ENCODE measurements at places on chromosomes 7 and 10.

DNA sequence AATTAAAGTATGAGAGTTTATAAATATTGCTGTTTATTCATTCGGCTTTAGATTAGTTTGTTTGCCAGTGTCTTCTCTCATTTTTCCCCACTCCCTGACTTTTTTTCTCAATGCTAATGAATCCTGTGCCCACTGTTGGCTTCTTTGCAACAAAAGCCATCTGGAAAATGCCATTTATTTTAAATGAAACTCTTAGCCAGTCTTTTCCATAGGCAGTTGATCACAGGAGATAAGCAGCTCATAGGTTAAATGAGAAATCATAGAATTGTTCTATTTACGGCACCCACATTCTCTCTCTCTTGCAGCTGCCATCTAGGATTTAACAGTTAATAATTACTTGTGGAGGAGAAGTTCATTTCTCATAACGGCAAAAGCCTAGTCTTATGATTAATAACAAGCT is 249.3 kb upstream of the POM121L12 start:
- no peak for DNase-seq

DNA sequence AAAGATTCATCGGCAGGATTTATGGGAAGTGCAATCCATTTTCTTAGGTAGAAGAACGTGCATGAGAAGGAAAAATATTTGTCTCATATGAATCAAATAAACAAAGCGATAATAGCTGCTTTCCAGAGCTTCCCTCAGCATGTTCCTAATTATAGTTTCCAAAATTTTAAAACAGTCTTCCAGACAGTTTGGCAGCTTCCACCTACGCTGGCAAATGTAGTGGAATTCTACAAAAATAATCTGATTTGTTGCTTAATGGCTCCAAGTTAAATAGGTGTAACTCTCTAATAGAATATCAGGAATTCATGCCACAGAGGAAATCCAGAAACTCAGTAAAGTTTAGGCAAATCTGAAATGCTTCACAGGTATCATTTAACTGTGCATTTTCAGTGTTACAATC is 23.3 kb upstream of the AGBL3 start:
- DNase-seq, result no peak

GRCh38 chr7:150322833-150323681 is at the start of the genes ACTR3C and LRRC61:
Gene ACTR3C, minus strand, starts transcription at chr7:150323545. Its CDS starts 28,249 bp downstream, at chr7:150295296.
Gene LRRC61, plus strand, starts transcription at chr7:150323355. Its CDS starts 13,507 bp downstream, at chr7:150336862.
- peak; percentile 80 for DNase-seq

DNA sequence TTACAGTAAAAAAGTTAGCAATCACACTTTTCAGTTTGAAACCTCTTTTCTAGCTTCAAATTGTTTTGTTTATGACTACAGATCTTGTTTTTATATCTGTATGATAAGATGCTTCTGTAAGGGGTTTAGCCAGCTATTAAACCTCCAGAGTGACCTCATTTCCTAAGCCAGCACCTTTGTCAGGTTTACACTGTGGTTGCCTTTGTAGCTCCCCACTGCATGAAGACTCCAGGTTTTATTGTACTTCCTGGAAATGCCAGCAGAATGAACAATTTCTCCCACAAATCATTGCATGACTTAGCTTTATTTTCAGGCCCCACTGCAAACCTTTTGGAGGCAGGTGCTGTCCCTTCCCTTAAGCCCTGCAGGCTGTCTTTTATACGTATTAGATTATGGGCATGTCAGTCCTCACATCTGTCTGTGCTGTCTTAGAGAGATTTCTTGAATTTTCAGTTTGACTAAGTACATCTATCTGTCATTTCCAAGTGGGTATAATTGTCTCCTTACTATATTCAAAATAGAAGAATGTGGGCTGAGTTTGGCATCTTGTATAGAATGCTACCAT is 8.2 kb upstream of the AGR3 start:
- DNase-seq, result no peak

DNA sequence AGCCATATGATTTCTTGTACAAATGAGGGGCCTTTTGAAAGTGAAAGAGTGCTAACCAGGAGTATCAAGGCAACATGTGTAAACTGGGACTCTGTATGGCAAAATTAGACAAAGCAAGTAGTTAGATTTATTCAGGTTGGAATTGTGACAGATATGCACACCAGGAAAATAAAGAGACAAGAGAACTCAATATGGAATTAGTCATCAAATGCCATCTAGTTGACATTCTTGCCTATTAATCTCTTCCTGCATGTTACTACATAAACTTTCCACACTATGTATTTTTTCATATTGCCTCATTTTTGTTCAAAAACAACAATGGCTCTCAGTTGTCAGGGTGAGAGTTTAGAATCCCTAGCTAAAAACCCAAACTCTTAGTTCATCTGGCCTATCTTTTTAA is 799.0 kb downstream of the NRG3 start:
- DNase-seq, result no peak

GRCh38 chr10:51800725-51801424 is 101.5 kb upstream of the CSTF2T start:
- no peak for DNase-seq

DNA sequence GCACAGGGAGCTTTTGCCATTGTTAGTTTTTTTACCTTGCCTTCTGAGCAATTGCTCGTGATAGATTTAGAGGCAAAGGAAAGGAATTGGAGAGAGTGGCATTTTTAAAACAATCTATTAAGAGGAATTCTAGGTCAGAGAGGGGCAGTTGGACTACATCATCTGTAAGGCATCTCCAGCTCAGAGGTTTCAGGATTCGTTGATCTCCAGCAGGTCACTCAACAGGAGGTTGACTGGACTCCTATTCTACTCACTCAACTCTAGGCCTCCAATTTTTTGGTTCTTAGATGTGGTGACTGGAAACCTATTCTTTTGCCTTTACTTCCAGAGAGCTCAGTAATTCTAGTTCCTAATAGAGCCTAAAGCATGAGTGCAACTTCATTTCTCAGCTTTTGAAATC is 42.8 kb downstream of the TBXAS1 start:
- no peak for DNase-seq

GRCh38 chr7:29345590-29345989 is 151.0 kb downstream of the CHN2 start:
- DNase-seq, result no peak

GRCh38 chr10:112689327-112690072 is 242.5 kb downstream of the VTI1A start:
- no peak for DNase-seq

GRCh38 chr10:86497621-86498020 is 24.0 kb downstream of the WAPL start:
- DNase-seq, result no peak

GRCh38 chr7:300546-301290 is 10.7 kb downstream of the FOXL3 start:
- no peak for DNase-seq

- no peak for DNase-seq
Measured at GRCh38 chr7:156929789-156930539, 19.5 kb upstream of the NOM1 start.

DNA sequence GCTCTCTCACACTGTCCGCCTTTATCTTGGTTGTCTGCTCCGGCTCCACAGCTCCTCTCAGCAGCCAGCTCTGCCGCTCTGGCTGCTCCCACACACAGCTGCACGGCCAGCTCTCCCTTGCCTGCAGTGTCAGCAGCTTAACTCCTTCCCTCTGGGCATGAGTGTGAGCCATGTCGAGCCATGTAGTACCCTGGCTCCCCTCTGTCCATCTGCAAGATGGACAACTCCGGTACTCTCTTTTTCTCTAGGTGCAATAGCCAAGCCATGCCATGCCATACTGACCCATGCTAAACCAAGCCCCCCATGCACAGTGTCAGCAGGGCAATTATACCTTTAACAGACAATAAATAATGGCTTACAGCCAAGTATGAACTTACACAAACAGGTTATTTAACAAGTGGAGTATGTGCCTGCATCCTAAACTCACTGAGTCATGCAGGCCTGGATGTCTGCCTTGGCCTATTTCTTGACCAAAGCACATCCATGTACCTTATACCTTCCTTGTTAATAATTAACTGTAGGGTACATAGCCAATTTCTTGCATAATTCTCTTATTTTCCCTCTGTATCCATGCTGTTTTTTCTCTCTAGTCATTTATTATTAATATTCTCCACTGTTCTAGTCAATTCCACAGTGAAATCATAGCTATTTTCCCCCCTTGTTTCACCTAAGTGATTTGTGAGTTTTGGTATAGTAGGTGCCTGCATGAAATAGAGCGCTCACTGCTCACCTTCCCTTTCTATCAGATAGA is 170.9 kb downstream of the CDK14 start:
- DNase-seq, result peak; percentile 75

- no peak for DNase-seq
Measured at GRCh38 chr10:11691319-11691755, 50.8 kb upstream of the ECHDC3 start.

- peak; percentile 65 for DNase-seq
Measured at GRCh38 chr10:63515002-63515763, 6.0 kb upstream of the REEP3 start.

DNA sequence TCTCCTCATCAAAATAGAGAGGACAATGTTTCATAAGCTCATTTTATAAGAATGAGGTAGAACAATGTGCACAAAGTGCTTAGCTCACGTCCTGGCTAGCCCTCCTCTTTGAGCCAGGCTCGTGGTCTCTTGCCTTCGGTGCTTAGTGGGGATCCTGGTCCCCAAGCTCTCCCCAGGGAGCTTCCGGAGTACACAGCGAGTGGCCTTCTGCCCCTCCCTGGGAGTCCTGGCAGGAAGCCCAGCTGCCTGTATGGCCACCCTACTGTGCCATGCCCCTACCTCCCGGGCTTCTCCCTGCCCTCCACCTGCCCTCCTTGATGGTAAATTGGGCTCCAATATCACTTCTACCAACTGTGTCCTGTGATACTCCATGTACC is 868 bp downstream of the MYO1G start:
- DNase-seq, result no peak

DNA sequence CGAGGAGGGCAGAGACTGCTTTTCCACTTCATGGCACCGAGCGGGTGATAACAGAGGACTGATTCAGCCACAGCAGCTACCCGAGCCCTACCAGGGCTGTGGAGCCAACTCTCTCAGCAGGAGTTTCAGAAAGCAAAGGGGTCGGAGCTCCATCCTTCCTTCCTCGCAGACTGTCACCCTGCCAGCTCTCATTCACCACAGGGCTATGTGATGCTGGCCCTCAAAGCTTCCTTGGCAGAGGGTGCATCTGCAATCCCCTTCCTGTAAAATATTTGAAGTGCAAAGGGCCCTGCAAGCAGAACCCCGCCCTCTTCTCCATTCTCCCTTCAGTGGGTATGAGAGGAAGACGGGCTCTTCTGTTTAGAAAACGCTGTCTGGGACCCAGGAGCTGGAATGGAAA is 105.3 kb upstream of the LYZL2 start:
- DNase-seq, result no peak

- no peak for DNase-seq
Measured at GRCh38 chr10:80709866-80710265, 172.2 kb downstream of the SH2D4B start.

DNA sequence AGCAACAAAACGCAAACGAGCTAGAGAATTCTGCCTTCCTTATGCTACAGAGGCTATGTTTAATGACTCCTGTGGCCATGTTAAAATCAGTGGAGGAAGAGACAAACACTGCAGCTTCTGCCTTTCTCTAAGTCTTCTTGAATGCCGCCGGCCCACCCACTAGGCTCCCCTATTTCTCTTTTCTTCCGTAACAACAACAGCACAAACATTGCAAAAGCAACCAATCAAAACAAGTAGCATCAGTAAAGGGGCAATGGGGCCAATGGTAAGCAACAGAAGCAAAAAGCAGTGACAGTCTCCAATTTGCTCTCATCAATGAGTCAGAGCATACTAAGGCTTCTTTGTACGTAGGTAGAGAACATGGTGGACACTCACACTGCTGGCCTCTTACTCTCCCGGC is 26.8 kb downstream of the DNAJC1 start:
- no peak for DNase-seq

GRCh38 chr10:24552346-24553016 is 171.2 kb downstream of the ARHGAP21 start:
- no peak for DNase-seq

GRCh38 chr7:73838642-73839041 is 3.7 kb downstream of the METTL27 start:
- peak; percentile 15 for DNase-seq

DNA sequence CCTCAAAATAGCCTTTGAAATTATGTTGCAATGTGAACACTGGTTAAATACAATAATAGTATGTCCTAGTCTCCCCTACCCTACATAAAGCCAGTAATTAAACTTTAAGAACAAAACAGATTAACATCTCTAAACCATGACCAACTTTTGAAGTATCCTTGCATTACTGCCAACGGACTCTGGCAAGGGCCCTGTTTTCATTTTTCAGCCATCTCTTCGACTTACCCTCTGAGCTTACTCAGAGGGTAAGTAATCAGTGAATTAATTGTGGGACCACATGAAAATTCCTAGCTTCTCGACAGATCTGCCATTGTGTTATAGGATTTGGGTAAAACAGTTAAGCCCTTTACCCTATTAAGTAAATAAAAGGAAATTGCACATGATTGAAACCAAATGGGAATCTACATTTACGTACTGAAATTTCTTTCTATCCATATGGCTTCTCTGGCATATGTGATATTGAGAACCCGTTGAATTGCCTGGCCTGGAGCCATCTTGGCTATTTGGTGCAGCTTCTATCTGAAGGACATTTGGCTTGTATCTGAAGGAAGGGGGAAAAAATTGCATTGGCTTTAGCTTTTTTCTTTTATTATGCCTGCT is 39.6 kb downstream of the DYNC1I1 start:
- DNase-seq, result no peak

DNA sequence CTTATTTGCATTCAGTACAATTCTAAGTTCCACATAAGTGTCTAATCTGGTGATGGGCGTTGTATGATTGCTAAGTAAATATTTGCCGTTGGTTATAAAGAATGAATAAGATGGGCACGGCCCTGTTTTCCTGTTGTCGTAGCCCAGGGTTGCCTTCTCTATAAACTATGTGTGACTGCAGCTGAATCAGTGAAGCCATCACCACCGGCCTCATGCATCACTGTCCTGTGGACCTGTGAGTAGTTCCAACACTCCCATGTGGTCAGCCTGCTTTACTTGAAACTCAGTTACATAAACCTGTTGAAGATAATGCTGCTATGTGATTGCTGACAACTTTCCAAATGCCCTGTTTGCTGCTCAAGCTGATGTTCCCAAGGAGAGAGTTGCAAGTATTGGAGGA is 21.6 kb upstream of the KLF6 start:
- DNase-seq, result peak; percentile 96

DNA sequence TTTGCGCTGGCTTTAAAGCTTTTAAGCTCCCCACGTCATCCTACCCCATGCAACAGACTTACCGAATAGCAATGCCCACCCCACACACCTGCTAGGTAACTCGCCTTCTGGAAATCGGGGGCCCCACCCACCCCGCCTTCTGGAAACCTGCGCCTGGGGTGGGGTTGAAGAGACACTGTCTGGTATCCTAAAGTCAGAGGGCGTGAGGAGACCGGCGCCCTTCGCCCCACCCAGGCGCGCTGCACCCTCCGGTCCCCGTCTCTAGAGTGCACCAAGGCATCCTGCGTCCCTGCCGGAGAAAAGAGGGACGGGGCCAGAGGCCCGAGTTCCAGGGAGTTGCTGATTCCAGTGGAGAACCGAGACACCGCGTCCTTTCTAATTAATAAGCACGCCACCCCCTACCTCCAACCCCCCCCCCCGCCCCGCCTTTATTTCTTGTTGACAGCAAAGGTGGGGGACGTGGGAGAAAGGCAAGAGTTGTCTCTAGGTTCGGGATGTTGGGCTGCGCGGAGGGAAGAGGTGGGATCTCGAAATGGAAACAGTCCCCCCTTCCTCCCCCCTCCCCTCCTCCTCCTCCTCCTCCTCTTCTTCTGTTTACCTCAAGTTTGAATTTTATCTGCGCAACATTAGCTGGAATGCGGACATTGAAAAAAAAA is 220.9 kb upstream of the MKLN1 start:
- peak; percentile 16 for DNase-seq
